ENCODE measurements at places on chromosomes 6 and 20. TPM values are rescaled to one million over a fixed set of nuclear protein-coding genes. Genes with fewer than 3 reads are reported as not detected.
A peak's percentile ranks its signal among the peaks of the same experiment; 100 is the strongest.

DNA sequence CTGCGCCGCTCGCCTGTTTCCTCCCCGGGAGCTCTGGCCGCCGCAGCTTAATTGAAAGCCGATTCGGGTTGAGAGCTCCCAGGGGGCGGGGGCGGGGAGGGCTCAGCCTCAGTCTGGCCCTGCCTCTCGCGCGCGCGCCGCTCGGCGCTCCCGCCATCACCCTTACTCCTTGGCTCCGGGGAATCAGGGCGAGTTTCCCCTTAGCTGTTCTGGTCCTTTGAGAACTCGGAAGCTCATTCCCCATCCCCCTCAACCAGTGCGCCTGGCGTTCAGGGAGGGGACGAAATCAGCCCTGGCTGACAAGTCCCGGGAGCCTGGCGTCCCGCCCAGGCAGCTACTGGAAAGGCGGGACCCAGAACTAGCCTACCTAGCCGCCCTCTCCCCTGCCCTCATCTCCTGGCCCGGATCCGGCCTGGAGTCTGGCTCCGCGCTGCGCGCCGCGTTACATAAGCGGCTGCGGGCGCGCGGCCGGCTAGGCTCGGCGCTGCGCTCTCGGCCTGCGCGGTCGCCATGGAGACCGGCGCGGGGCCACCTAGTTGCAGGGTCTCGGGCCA, 2.8 kb downstream of the SLC12A5 start:
- no peak overlapping the region for H3K27ac ChIP-seq
- no peak for DNase-seq
- no peaks in the 10 kb centered on the region for H3K4me1 ChIP-seq
- H3K36me3 ChIP-seq: no peaks in the 10 kb centered on the region

GRCh38 chr6:18122128-18123093, at the start of gene NHLRC1:
NHLRC1 (minus strand) TSS chr6:18122677; CDS start chr6:18122606, 71 bp downstream.
- no peaks in the 10 kb centered on the region for H3K36me3 ChIP-seq
- no peaks in the 10 kb centered on the region for H3K27me3 ChIP-seq
- H3K27ac ChIP-seq: no peak within 1 kb of the TSS
- no peak within 1 kb of the TSS for H3K4me3 ChIP-seq
- no peak for DNase-seq

DNA sequence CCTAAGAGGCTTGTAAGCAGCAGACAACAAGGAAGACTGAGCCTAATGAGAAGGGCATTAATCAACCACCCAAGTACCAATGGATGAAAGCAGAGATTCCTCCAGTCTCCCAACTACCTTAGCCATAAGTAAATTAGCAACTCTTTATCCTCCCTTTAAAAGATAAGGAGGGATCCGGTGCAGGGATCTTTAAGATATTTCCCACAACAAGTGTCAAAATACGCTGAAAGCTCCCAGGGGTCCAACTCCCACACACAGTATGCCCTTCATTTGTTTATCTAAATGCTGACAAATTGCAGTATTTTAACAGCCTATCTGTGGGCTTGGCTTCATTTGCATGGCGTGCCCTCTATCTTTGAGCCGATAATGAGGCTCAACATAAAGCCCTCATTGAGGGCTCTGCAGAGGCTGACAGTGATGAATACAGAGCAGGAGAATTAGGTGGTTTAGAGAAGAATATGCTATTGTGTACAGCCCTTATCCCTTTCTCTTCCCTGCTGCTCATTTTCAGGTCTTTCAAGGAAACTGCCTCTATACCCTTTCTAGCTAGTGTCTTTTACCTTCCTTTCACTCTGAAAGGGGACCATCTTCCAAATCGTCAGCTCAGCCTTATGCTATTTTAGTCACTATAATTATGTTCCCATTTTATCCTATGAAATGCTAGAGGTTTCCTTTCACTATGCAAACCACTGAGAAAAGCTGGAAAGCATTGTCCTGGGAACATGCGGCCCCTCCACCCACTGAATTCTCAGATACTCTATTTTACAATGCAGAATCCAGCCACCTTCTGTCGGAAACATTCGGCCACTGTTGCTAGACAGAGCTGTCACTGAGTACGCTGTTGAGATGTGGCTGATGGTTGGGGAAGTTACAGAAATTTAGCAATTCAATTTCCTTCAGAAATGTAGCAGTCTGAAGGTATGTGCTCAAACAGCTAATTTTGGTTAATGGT, 575.2 kb upstream of the JAG1 start:
- no peaks in the 10 kb centered on the region for H3K27me3 ChIP-seq
- H3K27ac ChIP-seq: no peak overlapping the region
- no peak overlapping the region for H3K4me3 ChIP-seq
- no peaks in the 10 kb centered on the region for H3K4me1 ChIP-seq
- DNase-seq: no peak
- no peaks in the 10 kb centered on the region for H3K36me3 ChIP-seq

GRCh38 chr6:157558049-157558448, 177.1 kb downstream of the ZDHHC14 start:
- peaks cover 4% of the 10 kb centered on the region for H3K36me3 ChIP-seq
- H3K27ac ChIP-seq: no peak overlapping the region
- no peak overlapping the region for H3K4me3 ChIP-seq
- no peaks in the 10 kb centered on the region for H3K4me1 ChIP-seq
- no peaks in the 10 kb centered on the region for H3K27me3 ChIP-seq

DNA sequence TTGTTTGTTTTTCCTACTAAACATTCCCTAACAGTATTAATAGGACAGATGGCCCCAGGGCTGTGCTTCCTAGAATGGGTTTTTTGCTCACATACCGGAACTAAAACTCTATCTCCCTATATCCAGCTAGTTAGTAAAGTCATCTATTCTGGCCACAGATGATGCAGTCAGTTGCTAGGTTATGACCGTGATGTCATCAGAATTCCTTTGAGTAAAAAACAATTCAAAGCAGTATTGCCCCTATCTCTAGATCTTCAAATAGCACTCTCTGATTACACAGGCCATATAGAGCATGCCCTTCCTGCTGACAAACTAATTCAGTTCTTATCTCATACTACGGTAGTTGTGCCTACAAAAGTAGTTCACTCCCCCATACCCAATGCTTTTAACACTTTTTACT, 17.9 kb upstream of the ZNF451 start:
- peaks cover 4% of the 10 kb centered on the region for H3K36me3 ChIP-seq
- no peak overlapping the region for H3K27ac ChIP-seq
- no peak for DNase-seq
- H3K4me1 ChIP-seq: peaks cover 18% of the 10 kb centered on the region
- H3K27me3 ChIP-seq: no peaks in the 10 kb centered on the region

GRCh38 chr20:33071198-33071597, 8.2 kb upstream of the BPIFB4 start:
- no peak overlapping the region for H3K4me3 ChIP-seq
- no peak for DNase-seq
- no peaks in the 10 kb centered on the region for H3K4me1 ChIP-seq
- peaks cover 20% of the 10 kb centered on the region for H3K27me3 ChIP-seq

DNA sequence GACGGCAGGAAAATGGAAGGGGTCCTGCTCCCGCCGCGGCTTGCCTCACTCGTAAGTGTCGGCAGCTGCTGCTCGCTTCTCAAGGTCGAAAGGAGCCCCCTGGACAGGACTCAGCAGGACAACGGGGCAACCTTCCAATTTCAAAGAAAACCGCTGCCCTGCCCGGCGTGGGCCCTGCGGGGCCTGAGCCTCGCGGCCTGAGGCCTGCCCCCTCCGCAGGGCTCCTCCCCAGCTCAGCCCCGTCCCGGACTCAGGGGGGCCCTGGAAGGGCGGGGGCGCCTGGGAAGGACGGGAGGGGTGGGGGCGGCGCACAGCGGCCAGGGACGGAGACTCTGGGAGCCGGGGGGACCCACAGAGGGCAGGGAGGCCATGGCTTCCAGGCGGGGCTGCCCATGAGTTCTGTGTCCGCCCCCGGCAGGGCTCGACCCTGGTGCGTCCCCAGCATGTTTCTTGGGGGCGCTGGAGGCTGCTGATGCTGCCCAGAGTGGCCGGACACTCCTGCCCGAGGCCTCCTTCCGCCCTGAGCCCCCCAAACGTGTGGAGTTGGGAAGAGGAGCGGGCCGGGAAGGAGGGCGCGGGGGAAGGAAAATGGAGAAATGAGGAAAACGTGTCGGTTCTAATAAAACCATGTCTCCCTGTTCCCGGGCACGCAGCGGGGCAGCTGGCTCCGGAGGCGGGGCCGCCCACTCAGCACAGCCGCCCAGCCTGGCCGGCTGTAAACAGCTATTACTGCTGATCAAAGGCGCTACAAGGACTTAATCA, 114.6 kb downstream of the DLL1 start:
- no peak overlapping the region for H3K27ac ChIP-seq
- no peak overlapping the region for H3K4me3 ChIP-seq
- no peaks in the 10 kb centered on the region for H3K27me3 ChIP-seq
- H3K36me3 ChIP-seq: no peaks in the 10 kb centered on the region

GRCh38 chr6:10725044-10725443, 2.2 kb downstream of the TMEM14C start:
- peaks cover 50% of the 10 kb centered on the region for H3K36me3 ChIP-seq
- H3K4me3 ChIP-seq: peak overlapping the region; percentile 64
- peak overlapping the region; percentile 88 for H3K27ac ChIP-seq
- H3K4me1 ChIP-seq: peaks cover 51% of the 10 kb centered on the region

DNA sequence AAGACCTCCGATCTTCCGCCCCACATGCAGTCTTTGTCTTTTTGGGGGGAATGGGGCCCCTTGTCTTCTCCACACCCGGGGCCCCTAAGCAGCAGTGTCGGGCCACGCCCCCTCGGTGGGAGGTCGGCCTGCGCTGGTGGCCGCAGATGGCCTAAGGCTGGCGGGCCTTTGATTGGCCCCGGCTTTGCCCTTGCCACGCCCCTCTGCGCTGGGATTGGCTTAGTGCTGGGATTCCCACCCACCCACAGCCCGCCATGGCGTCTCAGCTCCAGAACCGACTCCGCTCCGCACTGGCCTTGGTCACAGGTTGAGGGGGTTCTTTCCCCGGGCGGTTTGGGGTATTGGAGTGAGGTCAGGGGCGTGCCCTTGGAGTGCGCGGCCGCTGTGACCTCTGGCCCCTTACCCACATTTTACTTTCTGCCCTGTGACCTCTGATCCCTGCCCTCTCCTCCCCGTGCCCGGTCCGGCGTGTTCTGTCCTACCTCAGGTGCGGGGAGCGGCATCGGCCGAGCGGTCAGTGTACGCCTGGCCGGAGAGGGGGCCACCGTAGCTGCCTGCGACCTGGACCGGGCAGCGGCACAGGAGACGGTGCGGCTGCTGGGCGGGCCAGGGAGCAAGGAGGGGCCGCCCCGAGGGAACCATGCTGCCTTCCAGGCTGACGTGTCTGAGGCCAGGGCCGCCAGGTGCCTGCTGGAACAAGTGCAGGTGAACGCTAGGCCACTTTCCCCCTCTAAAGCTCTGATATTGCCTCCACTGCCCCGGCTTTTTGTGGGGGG, at the start of gene HSD17B8:
Gene HSD17B8, plus strand, starts transcription at position 241 of the 776 bp plus-strand sequence. Its CDS starts 14 bp downstream, at position 255.
- peak within 1 kb of the TSS; percentile 62 for H3K4me3 ChIP-seq
- H3K4me1 ChIP-seq: peaks cover 43% of the 10 kb centered on the region
- peak within 1 kb of the TSS; percentile 75 for H3K27ac ChIP-seq
- peak; percentile 88 for DNase-seq
- no peaks in the 10 kb centered on the region for H3K27me3 ChIP-seq

- H3K4me1 ChIP-seq: peaks cover 21% of the 10 kb centered on the region
- H3K4me3 ChIP-seq: no peak overlapping the region
- no peak for DNase-seq
These were observed 280.3 kb upstream of the JARID2 start for GRCh38 chr6:14965424-14966075.

DNA sequence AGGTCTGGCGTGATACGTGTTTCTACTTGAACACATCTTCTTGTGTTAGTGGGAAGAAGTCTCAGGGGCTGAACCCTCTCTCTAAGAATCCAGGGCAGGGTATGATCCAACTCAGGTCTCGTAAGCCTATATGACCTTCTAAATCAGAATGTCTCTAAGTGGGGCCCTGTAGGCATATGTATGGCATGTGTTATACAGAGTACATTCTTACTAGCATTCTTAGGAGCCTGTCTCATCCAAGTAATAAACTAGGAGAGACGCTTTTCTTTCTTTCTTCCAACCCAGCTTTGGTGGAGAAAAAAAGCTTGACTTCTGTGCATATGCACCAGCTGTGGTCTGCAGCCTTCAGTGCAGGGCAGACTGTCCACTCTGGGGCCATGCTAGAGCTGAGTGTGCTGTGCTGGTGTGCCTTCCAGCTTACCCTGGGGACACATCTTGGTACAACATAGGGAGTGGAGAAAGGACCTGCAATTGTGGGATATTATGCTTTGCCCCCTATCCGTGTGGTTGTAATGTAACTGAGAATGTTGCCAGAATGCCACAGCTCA, 47.3 kb downstream of the L3MBTL3 start:
- H3K4me3 ChIP-seq: no peak overlapping the region
- no peak overlapping the region for H3K27ac ChIP-seq
- no peak for DNase-seq
- no peaks in the 10 kb centered on the region for H3K4me1 ChIP-seq
- H3K36me3 ChIP-seq: no peaks in the 10 kb centered on the region

- H3K36me3 ChIP-seq: no peaks in the 10 kb centered on the region
- no peak overlapping the region for H3K27ac ChIP-seq
- H3K4me3 ChIP-seq: no peak overlapping the region
- no peaks in the 10 kb centered on the region for H3K27me3 ChIP-seq
These were observed 73.1 kb upstream of the ISM1 start for GRCh38 chr20:13147971-13148370.

- no peaks in the 10 kb centered on the region for H3K4me1 ChIP-seq
- DNase-seq: no peak
- H3K36me3 ChIP-seq: no peaks in the 10 kb centered on the region
- no peak overlapping the region for H3K27ac ChIP-seq
- no peak overlapping the region for H3K4me3 ChIP-seq
These were observed 214.9 kb upstream of the HDDC2 start for GRCh38 chr6:125516644-125517043.

- H3K4me3 ChIP-seq: no peak overlapping the region
- H3K27me3 ChIP-seq: no peaks in the 10 kb centered on the region
- no peak for DNase-seq
- H3K27ac ChIP-seq: no peak overlapping the region
- H3K36me3 ChIP-seq: no peaks in the 10 kb centered on the region
- no peaks in the 10 kb centered on the region for H3K4me1 ChIP-seq
These were observed 6.1 kb downstream of the RIN2 start for GRCh38 chr20:19764207-19764606.

DNA sequence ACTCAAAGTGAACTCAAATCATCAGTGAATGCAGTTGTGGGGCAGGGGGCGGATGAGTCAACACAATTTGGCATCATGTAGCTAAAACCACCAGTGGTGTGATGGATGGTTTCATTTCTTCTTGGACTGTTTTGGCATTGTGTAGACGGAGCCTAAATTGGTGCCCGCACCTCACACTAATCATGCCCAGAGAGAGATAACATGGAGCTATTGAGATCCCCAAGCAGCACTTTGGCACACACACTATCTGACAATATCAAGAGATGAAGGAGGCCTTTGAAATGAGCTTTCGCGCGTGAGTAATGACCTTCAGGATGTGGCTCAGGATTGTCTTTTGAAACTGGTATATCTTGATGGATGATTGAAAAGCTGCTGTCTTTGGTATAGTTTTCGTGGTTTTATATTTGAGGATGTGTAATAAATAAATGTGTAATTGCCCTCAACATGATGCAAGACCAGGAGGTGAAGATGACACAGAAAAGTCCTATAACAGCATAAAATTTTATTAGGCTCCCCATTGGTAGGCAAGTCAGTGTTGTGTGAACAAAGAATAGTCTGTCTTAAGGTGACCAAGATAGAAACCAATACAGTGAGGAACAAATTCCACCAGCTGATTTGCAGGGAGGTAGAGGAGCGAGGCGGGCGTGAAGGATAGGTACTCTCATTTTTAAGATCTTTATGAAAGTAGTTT, 174.2 kb downstream of the TSHZ2 start:
- DNase-seq: no peak
- H3K27me3 ChIP-seq: no peaks in the 10 kb centered on the region
- H3K27ac ChIP-seq: no peak overlapping the region
- peaks cover 5% of the 10 kb centered on the region for H3K4me1 ChIP-seq
- H3K36me3 ChIP-seq: no peaks in the 10 kb centered on the region

The DEFB124 gene
- not detected for total RNA-seq

The SIRPD gene
- total RNA-seq: not detected

The RNF5 gene
- 149 TPM for total RNA-seq

The PREP gene
- total RNA-seq: 58.3 TPM

All from K562 (cell line).